Fibroblast of mammary gland (primary cell): ENCODE measurements at places on chromosomes 2 and 18.
A peak's percentile ranks its signal among the peaks of the same experiment; 100 is the strongest.

DNA sequence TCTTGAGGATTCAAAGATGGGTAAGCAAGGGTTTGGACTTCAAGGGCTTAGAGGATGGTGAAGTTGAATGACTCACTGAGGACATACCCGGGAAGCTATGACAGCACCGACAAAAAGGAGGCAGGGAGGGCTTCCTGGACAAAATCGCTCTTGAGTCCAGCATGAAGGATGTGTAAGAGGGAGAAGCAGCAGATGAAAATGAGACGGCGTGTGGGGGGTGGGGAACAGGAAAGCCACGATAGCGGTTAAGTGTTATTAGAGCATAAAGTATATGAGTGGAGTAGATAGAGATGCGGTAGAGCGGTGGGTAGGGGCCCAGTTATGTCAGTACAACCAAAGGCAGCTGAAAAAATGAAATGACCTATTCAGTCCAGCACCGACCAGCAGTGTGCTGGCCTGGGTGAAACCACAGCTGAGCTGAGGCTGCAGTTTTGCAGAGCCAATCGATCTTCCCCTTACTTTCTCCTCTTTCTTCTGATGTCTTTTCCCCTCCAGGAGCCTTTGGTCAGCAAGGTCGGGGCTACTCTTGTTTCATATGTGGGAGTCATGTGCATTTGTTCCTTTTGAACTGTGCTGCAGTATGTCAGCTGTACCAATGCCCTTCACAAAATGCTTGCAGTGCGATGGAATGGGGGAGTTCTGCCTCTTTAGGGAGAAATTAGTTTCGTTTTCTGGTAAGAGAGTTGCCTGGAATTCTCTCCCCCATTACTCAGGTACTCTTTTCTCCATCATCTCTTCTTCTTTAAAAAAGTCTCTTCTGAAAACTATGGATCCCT lies 2.0 kb upstream of the THUMPD2 start:
- peak; percentile 48 for DNase-seq

DNA sequence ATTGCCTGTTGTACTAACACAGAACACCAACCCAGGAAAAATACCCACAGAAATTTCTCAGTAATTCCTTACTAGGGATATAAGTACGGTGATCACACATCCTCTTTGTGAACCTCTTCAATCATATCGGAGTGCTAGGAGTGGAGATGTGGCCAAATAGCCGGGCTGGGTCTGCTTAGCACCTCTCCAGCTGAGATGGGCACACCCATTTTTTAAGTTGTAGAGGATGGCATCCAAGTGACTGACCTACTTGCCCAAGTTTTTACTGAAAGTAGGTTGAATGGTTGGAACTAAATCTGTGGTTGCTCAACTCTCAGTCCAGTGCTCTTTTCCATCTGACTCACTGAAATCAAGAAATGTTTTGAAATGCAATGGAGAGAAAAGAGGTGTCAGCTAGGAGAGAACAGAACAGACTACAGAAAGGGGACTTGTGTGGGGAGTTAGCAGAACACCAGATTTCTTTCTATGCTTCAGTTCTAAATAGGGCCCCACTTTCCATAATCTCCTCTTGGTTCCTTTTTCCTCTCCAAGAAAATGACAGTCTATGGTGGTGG lies 68.7 kb upstream of the FSHR start:
- DNase-seq = no peak

- DNase-seq = no peak
Observed at GRCh38 chr2:136408795-136409194, 290.8 kb upstream of the CXCR4 start.

DNA sequence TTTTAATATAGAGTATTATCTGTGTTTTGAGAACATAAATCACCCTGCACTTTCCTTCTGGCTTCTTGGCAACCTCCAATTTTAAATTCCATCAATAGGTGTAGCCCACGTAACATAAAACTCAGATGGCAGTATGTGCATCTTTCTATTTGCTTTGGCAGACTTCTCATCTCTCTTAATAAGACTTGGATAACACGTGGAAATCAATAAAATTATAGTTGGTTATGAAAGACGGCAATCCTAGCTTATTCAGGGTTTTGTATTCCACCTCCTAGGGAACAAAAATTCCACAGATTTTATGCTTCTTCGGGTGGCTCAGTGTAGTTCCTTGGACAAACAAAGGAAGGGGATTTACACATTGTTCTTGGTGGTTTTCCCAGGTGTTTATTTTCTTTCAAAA lies 299.3 kb downstream of the RND3 start:
- peak; percentile 56 for DNase-seq

- DNase-seq = no peak
Observed at GRCh38 chr2:134308474-134309385, 54.9 kb downstream of the MGAT5 start.

DNA sequence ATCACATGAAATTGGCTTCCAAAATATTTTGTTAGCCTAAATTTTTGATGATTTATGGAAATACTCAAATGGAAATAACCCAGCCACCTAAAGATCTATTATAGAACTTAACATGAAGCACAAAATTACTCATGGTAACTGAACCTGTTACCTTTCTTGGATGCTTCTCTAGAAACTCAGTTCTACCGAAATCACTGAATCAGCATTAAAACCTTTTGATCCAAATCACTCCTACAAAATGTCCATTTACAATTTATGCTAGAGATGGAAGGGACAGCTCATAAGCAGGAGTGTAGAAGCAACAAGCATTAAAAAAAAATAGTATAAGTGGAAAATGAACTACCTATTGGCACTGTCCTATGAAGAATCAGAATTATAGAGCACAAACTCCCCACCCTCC lies 2.1 kb downstream of the PRPF40A start:
- DNase-seq = no peak

GRCh38 chr2:1847846-1848598 lies 103.7 kb upstream of the PXDN start:
- no peak for DNase-seq

GRCh38 chr2:236946871-236947270 lies 138.8 kb upstream of the COPS8 start:
- DNase-seq = peak; percentile 19

GRCh38 chr2:236691799-236692167 lies 122.2 kb downstream of the ACKR3 start:
- DNase-seq = no peak

DNA sequence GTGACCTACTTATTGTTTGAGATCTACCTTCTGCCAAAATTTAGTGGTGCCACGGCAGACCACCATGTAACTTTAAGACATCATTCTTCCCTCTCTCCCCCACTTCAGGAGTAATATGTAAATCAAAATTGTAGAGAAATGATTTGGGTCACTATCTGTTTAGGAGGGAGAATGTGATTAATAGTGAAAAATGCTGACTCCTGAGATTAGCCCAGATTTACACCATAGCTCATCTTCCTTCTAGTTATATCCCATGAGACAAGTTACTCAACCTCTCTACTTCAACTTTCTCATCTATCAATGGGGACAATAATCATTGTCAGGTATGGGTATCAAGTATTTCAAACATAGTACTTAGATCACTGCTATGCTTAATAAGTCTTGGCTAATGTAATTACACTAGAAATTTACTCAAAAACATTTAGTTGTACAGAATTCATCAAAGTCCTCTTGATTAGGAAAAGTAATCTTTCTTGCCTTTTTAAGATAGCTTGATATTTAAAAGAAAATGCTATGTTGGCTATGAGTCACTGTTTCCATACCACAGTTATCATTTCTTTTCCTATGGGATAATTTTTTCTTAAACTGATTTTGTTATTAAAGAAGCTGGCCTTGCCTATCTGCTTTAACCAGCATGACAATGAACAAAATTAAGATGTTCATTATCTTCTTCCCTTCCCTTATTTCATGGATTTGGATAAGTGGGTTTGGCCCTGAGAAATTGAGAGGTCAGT lies 1038.9 kb upstream of the ZEB2 start:
- no peak for DNase-seq

GRCh38 chr2:44246436-44246835 lies 28.8 kb upstream of the SLC3A1 start:
- DNase-seq = no peak

GRCh38 chr2:17793803-17794354 lies 22.4 kb upstream of the MSGN1 start:
- DNase-seq = peak; percentile 13

DNA sequence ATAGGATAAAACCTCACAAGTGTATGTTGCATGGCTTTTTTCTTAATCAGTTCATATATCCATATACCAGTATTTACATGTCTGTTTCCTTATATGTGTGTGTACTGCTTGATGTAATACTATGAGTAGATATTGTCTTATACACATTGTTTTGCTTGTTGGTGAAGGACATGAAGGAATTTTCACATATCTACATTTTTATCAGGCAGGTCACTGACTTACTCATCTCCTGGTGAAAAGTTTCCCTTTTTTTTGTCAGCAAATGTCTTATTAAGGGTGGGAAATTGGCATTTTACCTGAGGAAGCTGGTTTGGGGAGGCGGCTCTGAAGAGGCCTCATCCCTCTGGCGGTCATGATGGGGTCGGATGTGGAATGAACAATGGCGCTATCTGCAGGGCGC lies 61.4 kb upstream of the LYPD1 start:
- DNase-seq = no peak

DNA sequence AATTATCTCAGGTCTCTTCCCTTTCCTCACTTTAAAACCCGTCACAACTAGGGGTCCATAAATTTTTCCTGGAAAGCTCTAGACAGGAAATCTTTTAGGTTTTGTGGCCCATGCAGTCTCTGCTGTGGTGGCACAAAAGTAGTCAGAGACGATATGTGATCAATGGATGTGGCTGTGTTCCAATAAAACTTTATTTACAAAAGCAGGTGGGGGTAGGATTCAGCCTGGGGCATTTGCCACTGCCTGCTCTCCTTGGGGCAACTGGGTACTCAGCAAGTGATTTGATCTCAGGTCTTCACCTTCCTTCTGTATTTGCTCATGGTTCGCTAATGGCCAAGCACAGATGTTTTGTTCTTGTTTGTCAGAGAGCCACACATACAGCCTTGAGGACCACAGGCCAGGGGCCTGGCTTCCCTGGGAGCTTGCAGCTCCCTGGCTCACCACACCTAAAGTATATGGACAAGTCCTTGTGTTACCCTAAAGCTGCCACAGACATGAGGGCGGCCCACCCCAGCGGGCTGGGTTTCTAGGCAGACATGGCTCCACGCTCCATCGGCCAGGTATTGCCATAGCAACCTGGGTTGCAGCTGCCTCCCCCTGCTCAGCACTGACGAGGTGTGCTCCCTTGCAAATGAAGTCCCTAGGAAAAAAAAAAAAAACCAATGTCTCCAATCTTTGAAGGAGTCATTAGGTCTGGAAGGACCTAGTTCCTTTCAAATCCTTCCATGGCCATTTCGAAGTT lies 89.7 kb upstream of the YWHAQ start:
- DNase-seq = no peak

DNA sequence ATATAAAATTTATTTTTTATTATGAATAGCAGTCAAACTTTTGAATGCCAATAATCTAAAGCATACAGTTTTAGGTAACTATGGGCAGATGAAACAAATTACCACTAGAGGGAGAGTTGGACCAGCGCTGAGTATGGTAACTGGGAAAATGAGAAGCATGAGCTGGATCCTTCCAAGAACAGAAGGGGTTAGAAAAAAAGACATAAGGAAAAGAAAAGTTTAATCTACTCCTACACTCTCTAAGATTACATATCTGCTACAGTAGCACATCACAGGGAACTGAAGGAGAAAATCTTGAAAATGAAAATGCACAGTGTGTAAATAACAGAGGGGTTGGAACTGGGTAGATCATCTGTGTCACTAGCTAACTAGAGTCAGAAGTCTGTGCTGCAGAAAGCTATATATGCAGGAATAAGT lies 15.5 kb downstream of the REG3G start:
- DNase-seq = peak; percentile 0

- DNase-seq = no peak
Observed at GRCh38 chr18:63783394-63783793, 8.2 kb downstream of the SERPINB7 start.

- peak; percentile 84 for DNase-seq
Observed at GRCh38 chr2:234502285-234502918, 5.5 kb upstream of the ARL4C start.

- no peak for DNase-seq
Observed at GRCh38 chr18:7624697-7625096, 57.6 kb downstream of the PTPRM start.

- DNase-seq = no peak
Observed at GRCh38 chr18:813172-814071, 1.4 kb upstream of the YES1 start.

DNA sequence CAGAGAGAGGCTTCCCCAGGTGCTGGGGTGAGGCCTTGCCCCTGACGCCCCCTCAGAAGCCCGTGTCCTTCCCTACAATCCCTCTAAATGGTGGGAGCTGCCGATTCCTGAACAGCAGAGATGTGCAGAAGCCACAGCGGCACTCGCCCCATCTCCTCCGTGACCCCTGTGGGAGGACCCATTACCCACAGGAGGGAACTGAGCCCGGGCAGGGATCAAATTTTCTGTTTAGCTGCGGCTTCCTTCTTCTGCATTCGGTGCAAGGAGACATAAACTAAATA lies 181.2 kb upstream of the RAB6C start:
- DNase-seq = no peak

DNA sequence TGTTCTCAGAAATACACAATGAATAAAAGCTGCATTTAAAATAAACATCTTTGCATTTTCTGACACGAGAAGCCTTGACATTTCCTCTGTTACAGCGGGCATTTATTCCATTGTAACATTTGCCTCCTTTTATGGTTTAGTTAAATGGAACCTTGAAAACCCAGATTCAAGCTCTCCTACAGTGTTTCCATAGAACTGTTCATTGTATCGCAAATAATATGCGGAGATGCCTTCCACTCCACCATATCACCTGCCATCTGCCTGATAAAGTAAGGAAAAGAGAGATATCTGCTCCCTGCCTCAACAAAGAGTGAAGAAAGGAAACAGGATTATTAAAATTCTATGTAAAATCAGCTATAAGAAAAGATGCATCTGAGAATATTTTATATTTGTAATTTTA lies 69.8 kb downstream of the CDH19 start:
- no peak for DNase-seq

DNA sequence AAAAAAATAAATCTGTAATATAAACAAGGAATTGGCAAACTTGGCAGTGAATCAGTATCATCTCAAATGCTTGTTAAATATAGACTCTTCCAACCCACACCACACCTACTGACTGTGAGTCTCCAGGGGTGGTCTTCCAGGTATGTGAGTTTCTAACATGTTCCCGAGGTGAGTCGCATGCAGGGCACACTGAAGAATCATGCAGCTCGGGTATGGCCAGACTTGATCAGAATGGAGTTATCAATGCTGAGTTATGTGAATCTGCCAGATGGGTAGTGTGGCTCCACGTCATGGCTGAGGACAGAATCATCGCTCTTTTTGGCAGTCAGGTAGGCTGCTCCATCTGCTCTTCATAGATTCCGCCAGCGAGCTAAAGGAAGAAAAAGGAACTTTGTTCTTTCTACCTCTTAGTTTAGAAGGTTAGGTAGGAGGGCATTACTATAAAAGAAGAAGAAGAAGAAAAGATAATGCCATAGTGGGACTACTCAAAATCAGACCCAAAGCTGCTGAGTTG lies 1279.7 kb upstream of the ZEB2 start:
- DNase-seq = no peak

- DNase-seq = peak; percentile 94
Observed at GRCh38 chr18:68449292-68449691, 265.6 kb downstream of the TMX3 start.

DNA sequence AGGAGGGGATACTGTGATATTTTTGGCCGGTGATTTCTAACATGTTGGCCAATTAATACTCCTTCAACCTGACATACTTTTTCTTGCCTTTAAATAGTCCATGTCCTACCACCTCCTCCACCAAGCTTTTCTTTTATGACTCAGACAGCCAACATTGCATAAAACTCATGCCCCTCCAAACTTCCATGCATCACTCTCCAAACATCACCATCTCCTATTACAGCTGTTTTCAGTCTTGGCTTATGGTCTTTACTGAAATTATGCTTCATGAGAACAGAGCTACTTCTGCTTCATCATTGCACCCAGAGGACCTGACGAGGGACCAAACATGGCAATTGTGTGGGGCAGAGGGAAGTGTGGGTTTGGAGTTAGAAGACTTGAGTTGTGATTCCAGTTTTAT lies 305.4 kb downstream of the LPIN1 start:
- DNase-seq = peak; percentile 72
